Endothelial cell (in vitro differentiated cells): ENCODE measurements at places on chromosomes 13 and 19.

DNA sequence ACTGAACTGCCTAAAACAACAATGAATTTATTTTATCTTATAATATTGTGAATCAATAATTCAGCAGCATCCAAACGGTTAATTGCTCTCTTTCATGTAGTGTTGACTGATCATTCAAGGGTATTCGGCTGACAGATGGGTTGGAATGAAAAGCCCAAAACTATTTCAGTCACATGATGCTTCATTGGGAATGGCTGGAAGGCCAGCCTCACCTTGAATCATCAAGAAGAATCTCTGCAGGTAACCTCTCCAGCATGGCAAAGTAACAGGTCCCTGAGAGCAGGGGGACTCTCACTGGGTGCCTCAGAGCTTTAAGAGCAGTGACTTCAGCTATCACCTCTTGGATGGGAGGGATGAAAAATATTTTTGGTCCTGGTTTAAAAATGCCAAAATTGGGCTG is 1395.7 kb downstream of the OLFM4 start:
- DNase-seq = no peak

DNA sequence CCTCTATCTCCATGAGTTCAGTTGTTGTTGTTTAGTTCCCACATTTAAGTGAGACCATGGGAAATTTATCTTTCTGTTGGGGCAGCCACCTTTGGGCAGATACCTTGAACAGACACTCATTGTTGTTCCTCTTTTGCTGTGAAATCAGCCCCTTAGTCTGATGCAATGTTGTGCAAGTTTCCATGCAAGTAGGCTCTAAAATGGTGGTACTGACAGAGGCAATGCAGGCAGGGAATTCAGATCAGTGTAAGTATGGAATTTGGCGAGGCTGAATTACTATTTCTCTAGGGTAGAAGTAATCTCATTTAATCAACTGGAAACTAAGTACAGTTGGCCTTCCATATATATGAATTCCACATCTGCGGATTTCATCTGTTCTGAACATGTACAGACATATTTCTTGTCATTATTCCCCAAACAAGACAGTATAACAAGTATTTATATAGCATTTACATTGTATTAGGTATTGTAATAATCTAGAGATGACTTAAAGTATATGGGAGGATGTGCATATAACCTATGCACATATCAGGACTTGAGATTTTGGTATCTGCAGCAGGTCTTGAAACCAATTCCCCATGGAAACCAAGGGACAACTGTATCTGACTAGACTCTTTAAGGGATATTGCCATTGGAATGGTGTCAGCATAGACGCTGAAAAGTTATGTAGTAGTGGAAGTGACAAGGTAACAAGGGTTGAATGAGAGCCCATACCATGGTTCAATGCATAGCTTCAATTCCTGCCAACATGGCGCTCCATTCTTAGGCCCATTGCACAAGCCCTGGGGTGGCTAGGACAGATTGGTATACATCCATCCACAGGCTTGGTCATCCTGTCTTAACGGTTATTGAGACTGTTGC is 281.5 kb upstream of the HTR2A start:
- no peak for DNase-seq

DNA sequence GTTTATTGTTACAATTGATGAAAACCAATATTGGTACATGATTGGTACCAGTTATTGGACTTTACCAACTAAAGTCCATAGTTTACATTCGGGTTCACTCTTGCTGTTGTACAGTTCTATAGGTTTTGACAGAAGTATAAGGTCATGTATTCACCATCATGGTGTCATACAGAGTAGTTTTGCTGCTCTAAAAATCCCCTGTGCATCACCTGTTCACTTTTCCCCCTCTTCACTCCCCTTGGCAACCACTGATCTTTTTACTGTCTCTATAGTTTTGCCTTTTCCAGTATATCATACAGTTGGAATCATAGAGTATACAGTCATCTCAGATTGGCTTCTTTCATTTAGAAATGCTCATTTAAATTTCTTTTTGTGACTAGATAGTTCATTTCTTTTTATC is 51.2 kb upstream of the MED4 start:
- DNase-seq = no peak

DNA sequence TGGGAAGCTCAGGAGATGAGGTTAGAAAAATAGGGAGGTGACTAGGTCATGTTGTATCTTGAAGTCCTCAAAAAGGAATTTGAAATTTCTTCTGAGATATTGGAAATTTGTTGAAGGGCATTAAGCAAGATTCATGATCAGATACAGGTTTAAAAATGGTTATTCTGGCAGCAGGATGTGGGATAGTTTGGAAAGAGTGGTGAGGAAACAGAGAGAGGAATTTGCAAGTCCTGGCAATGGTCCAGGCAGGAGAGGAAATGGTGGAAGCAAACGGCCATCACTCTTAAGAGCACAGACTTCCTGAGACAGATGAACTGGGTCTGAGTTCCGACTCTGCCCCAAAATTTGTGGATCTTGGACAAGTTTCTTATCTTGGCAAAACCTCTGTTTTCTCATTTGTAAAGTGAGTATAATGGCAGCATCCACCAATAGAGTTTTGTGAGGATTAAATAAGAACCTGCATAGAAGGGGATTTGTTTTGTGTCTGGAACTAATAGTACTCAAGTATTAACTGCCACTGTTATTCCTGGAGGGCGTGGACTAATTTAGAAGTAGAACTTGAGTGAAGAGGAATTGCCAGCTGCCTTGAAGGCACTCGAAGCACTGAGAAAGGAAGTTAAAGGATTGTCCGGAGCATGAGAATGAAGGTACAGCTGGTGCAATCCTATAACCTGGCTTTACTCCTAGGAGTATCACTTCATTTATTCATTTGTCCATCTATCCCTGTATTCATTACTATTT is 99.6 kb downstream of the CCNA1 start:
- DNase-seq = no peak

GRCh38 chr13:102452836-102453235 is 51.0 kb upstream of the FGF14 start:
- no peak for DNase-seq

GRCh38 chr13:30832845-30833332 is 73.2 kb upstream of the MEDAG start:
- no peak for DNase-seq

- no peak for DNase-seq
Observed at GRCh38 chr13:109859898-109860297, 73.5 kb upstream of the IRS2 start.

DNA sequence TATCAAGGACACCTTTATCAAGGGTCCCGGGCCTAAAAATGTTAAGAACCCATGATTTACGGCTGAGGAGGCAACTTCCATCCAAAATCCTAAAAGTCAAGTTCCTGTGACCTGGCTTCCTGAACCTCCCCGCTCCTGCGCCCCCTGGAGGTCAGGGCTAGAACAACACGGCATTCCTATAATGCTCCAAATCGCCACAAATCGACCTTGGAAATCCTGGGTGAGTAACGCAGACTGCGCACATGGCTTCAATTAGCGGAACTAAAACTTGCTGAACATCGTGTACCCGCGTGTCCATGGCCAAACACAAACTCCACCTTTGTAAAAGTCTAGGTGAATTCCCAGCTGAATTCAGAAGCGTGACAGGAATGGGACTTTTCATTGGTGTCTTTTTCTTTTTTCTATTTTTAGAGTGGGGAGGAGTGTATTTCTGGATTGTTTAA is 4.3 kb upstream of the C5AR1 start:
- DNase-seq = peak; percentile 75

GRCh38 chr13:48334534-48335127 is 31.1 kb downstream of the RB1 start:
- DNase-seq = no peak

DNA sequence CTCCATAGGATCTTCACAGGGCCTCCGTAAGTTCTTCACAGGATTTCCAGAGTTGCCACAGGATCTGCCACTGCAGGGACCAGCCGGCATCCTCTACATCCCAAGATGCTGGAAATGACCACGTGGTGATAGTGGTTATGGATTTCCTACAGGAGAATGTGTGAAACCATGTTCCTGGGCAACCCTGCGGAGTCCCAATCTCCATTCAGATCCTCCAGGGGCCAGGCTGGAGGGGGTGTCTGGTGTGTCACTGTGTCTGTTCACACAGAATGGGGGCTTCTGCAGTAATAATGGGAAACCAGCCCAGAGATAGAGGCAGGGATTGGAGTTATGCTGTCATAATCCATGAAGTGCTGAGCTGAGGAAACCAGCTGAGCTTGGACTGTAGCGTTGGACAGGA is 8.6 kb downstream of the LILRA6 start:
- no peak for DNase-seq

DNA sequence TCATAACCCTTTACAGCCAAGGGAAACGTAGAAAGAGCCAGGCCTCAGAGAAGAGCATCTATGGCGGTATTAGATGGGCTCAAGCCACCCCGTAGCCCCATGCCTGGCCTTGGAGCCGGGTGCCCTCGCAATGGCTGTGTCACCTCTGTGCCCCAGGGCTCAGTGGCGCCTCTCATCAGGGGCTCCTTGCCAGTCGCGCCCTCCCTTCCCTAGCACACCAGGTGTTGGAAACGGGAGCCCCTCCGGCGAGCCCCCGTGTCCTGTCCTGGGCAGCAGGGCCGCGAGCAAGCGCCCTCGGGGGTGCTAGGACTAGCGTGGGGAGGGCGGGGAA is 453 bp downstream of the ZNF256 start:
- DNase-seq = no peak

DNA sequence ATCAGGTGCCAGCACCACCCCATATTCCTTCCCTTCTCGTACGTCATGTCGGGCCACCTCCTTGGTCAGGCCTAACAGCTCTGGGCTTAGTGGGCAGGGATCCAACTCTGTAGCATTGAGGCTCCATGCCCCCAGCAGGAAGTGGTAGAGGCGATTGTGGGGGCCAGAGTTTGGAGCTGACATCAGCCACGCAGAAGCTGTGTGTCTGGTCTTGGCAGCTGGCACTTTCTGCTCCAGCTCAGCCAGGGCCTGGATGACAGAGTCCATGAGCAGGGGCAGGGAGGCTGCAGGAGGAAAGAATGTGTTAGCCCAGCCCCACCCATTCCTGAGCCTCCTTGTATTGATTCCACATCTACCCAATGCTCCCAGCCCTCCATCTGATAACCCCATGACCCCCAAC is 3.0 kb downstream of the PGLYRP2 start:
- no peak for DNase-seq

GRCh38 chr19:12639901-12640613 is 26.5 kb downstream of the MAN2B1 start:
- peak; percentile 86 for DNase-seq

DNA sequence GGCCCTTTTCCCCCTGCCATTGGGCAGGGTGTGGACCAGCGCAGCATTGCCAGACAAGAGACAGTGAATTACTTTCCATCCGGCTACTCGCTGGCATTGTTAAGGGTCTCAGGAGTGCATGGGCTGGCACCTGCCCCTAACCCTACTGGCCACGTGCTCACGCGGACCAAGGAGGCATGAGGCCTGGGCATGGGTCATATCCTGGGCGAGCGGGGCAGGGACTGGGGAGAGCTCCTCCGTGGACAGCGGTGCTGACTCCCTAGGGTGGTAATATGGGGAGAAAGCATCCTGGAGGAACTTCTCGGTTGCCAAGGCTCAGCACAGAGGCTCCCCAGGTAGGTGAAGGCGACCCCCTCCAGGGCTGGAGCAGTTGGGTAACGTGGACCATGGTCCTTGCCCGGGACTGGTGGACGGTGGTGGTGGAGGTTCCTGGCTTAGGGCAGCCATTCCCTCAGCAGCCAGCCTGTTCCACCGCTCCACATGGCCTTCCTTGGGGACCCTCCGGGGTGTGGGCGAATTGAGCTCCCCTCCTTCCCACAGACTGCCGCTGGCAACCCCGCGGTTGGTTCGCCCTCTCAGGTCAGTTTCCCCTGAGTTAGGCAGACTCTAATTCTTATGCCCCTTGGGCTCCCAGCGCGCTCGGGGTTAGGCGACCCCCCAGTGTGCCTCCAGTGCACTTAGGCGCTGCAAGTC is 465.1 kb downstream of the SLITRK5 start:
- no peak for DNase-seq

DNA sequence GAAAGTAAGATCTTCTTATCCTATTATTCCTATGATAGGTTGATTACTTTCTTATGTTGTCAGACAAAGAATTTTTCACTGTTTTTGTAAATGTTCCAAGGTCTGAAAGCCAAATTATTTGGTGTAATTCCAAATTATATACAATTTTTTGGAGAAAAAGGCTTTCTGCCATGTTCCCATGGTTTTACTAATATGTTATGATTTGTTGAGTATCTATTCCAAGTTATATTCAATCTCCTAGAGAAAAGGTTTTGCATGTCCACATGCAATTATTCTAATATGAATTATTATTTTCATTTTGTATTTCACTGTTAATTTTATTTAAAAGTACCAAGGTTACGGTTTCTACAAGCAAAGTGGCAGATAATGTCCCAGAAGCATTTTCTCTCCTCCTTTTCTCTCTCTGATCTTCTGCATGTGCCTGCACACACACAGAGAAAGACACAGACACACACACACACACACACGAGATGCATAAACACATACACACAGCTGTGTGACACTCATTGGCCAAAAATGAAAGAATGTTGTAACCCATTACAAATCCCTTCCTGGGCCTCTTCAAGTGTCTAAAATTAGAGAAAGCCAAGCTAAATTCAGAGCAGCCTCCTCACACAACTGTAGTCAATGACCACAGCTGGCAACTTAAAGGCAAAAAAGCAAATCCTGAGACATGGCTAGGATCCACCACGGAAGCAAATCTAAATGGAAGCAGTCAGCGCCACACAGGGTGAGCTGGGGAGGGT is 621.0 kb downstream of the EFNB2 start:
- DNase-seq = no peak

- peak; percentile 66 for DNase-seq
Observed at GRCh38 chr19:31350693-31351055, 1.4 kb upstream of the TSHZ3 start.

- no peak for DNase-seq
Observed at GRCh38 chr13:39349391-39349960, 253.5 kb downstream of the LHFPL6 start.

DNA sequence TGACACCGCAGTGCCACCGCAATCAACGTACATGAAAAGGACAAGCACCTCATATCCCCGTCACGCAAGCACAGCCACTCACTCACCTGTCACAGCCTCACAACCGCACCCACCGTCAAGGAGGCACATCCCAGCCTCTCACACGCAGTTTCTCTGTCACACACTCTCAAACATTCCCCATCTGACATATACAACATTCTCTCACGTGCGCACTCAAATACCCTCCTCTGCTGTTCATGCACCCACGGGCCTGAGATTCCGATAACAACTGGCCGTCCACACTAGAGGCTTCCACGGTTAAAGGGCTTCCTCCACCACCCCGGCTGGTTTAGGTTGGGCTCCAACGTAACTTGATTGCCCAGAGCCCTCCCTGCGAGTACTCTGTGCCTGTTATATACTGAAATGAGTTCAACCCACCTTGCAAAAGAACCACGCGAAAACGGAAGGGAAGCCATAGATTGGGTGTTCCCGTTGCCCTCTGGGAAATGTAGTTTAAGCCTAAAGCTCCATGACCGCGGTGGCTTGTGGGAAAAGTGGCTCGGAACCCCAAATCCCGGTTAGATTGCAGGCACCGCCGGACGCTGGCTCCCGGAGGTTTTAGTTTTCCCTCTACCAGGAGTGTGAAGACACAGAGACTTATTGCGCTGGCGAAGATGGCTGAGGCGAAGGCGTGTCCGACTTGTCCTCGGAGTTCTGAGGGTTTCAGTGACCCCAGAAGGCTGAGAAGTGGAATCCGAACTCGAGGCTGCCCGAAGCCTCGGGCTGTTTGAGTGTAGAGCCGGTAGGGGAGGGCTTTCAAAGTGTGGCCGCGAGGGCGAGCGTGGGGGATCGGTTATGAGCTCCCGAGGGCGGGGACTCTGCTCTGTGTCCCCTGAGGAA is at the start of gene ZNF573:
ZNF573 (minus strand) TSS at position 460 of the 879 bp plus-strand sequence. CDS start 5,857 bp downstream, outside the sequence.
- DNase-seq = peak; percentile 78
